T-helper 2 cell (primary cell): ENCODE measurements at places on chromosomes 12 and 14.

- DNase-seq = no peak
These were observed 2.1 kb downstream of the DNAJC22 start for GRCh38 chr12:49348781-49349180.

DNA sequence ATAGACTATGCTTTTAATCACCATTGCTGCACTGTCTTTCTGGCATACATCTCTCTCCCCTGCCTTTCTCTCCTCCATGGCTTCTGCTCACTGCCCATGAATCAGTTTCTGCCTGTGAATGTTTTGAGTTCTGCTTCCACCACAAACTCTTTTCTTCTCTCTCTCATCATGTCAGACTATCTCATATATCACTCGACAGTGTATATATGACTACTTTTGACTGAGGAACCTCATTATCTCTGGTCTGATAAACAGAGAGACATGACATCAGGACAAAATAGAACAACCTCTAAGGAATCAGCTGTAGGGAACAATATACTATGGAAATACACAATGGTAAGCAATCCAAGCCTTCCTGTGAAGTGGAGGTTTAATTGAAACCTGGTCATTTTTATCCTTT, 177.9 kb downstream of the FOXA1 start:
- DNase-seq = no peak

DNA sequence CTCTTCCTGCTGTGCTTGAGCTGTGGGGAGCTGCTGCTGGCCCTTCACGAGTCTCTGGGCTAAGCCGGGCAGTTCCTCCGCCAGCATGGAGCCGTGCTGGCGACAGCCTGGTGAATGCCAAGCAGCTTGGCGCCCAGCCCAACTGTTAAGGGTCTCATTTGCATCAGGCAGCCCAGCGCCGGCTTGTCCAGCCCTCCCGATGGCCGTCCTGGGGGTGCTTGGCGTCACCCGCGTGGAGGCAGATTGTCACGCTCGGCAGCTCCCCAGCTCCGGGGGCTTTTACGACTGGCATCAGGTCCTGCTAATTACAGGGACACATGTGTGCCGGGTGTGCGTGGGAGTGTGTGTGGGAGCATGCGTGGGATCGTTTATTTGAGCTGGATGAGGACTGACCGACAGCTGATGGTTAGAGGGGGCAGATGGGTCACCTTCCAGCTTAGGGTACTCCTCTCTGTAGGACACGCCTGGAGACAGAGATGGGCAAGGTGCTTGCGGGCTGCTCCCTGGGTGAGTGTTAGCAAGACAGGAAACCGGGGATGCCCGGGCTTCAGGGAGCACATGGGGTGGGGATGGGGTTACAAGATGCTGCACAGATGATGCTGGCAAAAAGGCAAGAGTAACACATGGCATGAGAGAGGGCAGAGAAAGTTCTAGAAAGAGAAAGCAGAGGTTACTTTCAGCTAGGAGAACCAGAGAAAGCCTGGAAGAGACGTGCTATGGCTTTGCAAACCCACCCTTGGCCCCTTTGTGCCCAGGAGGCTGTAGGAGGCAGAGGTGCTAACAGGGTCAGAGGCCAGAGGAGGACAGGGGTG, 64.1 kb downstream of the KIF26A start:
- DNase-seq = no peak

GRCh38 chr12:4137015-4137414, 136.5 kb upstream of the CCND2 start:
- DNase-seq = no peak

- no peak for DNase-seq
These were observed 153.6 kb upstream of the ARID2 start for GRCh38 chr12:45575823-45576475.

DNA sequence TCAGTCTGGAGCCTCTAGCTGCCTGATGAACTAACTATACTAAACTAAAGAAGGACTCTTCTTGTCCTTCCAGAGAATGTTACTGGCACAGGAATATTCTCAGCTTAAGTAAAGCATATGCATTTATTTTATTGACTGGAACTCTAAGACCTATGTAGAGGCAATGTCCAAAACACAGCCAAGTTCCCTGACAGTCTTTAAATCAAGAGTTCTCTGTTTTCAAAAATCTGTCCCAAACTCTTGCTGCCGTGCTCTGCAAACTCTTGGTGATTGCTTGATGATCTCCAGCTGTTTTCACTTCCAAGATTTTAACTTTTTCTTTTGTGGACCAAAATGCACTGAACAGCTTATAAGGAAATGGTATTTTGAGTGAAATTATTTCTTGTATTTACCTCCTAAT, 67.5 kb upstream of the DAAM1 start:
- no peak for DNase-seq

DNA sequence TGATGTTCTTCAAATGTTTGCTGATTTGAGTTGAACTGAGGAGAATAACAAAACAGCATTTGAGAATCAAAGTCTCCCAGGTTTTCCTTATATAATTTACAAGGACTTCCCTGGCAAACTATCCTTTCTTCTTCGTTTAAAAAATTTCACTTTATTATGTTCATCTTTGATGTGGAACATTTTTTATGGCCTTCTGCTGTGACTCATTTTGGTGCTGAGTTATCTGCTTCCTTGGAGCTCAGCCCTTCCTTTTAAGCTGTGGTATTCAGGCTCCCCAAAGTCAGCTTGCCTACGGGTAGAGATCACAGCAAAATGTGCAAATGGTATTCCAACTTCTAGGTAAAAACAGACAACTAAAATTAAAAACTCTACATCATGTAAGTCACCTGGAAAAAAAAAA, 1.4 kb upstream of the ANO4 start:
- no peak for DNase-seq

DNA sequence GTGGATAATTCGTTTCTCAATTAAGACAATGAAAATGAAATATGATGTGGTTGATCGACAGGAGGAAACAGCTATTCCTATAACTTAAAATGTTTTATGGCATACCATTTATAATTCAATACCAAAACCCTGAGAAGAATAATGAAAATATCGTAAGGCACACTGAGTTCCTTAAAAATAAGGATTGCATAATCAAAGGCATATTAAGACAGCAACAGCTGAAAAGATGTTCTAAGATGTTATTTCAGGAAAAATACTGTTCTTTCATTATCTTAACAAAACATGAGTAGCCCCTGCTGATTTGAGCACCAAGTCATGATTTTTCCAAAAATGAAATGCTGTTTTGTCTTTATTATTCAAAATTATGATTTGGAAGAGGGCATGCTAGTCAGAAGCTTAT, 189.4 kb upstream of the ALG10 start:
- no peak for DNase-seq

DNA sequence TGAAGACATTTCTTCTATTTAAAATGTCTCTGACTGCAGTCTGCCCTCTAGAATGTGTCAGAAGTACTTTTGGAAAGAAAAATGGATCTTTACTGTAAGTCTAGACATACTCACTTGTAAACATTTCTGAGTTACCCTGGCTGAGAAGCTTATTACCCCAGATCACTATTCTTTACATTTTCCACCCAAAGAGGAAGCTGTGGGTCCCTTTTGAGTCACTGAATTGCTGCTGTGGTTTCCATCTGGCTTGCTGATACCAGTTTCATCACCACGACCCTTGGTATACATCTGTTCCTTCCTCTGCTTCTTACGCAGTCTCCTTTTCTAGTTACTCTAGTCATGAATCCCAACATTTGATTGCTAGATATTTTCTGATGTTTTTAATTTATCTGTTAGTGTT, 20.2 kb upstream of the CLEC4D start:
- no peak for DNase-seq

GRCh38 chr14:99333841-99334635, 62.0 kb upstream of the BCL11B start:
- no peak for DNase-seq

DNA sequence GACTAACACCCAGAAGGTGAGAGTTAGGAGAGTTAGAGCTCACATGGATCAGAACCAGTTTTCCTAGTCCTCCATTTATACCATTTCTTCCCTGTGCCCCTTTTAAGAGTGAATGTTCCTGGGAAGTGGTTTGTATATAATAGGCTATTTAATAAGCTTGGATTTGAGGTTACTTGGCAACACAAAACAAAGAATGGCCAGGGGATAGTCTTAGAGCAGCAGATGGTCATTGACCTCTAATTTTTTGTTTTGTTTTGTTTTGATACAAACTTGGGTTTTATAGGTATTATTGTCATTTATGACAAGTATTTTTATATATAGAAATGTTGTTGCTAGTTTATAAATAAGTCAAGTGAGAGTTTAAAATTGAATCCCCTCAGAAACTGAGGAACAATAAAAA, 35.8 kb downstream of the VEZT start:
- no peak for DNase-seq
